Activated naive CD8-positive, alpha-beta T cell treated with anti-CD3 and anti-CD28 coated beads, Interleukin-2, amount 50 U/mL, for 16 hours (primary cell): ENCODE measurements at places on chromosomes 16 and 17.

- DNase-seq: no peak
These were observed 5.2 kb upstream of the NUBP1 start for GRCh38 chr16:10738231-10739077.

DNA sequence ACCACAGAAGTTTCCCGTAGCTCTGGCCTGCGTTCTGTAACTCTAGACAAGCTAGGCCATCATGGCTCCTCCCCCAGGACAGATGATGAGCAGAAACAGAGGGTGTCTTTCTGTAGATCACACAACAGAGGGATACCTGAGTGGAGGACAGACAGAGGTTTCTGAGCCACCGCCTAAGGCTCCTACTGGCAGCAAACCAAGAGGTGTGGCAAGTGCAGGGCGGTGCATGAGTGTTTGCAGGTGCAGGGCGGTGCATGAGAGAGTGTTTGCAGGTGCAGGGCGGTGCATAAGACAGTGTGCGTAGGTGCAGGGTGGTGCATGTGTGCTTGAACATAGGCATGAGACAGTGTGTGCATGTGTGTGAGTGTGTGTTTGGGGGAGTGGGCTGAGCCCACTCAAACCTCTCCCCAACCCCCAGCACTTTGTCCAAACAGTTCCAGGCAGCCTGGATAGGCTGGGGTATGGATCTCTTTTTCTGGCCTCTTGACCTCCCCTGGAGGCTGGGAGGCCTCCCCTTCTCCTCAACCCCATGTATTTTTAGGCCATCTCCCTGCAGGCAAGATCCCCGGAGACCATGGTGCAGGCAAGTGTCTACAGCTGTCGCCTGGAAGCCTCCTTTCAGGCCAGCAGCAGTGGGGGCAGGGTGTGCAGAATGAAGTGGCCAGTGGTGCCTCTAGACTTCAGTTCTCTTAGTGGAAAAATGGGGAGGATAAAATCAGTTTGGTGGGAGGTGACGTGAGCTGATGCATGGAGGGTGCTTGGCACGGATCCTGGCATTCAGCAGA lies 53.4 kb upstream of the CBX4 start:
- no peak for DNase-seq

- DNase-seq: no peak
These were observed 15.7 kb downstream of the CDRT4 start for GRCh38 chr17:15451680-15452079.

- DNase-seq: no peak
These were observed 7.3 kb downstream of the MYOCD start for GRCh38 chr17:12672947-12673346.

GRCh38 chr16:68999114-68999513 lies 106.3 kb upstream of the HAS3 start:
- no peak for DNase-seq

DNA sequence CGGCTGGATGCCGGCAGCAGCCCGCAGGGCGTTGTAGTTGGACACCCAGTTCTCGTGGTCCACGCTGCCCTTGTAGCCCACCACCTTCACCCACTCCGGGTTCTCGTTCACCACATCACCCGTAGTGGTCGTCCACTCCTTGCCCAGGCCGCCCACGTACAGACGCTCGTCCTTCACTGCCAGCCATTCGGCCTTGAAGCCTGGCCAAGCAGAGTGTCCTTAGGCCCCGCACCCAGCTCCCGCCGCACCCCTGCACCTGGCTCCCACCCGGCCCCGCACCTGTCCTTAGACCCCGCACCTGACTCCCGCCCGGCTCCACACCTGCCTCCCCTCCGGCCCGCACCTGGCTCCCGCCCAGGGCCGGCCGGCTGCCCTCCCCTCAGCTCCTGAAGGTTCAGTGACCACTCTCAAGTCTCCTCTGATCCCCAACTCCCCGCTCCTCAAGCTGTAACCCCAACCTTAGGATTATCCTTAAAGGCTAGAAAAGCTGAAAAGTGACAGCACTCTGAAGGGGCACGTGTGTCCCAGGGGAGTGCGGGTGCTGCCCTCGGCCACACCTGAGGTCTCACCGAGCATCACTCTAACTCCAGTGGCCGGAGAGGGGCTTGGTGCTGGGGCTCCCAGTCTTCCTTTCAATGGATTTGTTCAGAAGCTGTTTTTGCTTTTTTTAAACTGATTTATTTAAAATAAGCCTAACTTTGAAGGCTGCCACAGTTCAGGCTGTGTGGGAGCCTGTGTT lies 14.4 kb downstream of the CANT1 start:
- DNase-seq: no peak

DNA sequence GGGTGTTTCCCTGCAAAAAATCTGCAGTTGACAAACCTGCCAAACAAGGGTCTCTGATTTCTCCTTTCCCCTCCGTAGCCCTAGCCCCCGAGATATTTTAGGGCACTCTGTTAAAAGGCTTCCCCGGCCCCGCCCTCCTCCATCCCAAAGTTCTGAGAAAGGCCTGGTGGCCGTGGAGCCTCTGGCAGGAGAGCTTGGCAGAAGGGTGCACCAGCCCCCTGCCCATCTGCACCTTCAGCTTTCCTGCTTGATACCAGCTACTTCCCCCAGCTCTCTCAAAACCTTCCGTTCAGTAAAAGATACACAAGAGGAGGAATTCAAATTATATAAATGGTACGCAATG lies 711 bp upstream of the CANT1 start:
- DNase-seq: no peak

GRCh38 chr17:7260651-7261378 lies 1.5 kb downstream of the CLDN7 start:
- DNase-seq: no peak

DNA sequence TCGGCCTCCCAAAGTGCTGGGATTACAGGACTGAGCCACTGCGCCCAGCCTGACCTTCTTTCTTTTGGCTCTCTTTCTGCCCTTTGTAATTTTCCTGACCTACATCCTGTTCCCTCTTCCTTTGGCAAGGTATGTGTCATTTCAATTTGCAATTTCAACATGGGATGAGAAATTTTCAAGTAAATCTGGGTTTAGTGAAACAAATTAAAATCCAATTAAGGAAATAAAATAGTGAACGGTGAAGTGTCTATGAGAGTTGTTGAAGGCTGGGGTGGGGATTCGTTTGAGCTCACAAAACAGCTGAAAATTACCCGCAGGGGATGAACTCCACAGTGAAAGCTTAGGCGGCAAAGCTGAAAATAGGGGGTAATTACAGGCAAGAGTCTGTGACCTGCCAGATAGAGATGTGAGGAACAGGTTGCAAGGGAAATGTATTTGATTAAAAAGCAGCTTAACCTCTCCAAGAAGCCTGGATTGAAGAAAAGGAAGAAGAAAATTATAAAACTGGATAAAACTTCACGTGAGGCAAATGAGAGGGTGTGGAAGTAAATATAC lies 277.7 kb downstream of the UTP18 start:
- DNase-seq: no peak

DNA sequence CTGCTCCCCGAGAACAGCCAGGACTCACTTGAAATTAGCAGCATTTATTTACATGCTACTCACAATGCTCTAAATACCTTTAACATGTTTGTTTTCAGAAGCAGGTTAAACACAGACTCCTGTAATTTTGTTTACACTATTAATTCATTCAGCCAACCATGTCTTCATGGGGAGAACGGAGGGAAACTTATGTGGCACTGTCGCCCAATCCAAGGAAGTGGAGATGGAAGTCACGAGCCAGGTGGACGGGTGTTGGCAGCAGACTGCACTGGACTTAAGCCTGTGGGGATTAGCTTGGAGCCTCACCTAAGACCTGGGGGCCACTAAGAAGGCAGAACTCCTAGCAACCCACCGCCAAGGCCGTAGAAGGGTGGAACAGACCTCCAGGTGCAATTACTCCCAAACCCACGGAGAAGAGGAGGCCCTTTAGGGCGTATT lies 8.8 kb upstream of the GFAP start:
- no peak for DNase-seq

GRCh38 chr17:2932946-2933345 lies 130.5 kb downstream of the OR1D5 start:
- no peak for DNase-seq

GRCh38 chr16:12688951-12689850 lies 114.5 kb downstream of the CPPED1 start:
- no peak for DNase-seq

DNA sequence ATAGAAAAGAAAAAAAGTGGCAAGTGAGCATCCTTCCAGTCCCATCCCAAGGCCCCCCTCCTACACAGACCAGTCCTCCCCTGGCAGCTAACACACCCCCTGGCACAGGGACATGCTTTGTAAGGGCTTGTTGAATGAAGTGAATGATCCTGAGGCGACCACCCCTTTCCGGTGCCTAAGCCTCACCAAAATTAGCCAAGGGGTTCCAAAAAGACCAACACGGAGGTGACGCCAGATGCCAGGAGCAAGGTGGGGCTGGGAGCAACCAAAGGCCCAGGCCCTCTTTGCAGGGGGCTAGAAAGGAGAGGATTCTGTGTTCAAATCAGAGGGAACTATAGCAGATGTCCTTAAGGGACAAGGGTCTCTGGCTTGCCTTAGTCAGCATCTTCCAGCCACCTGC lies 5.5 kb downstream of the KRT35 start:
- DNase-seq: no peak

- DNase-seq: no peak
These were observed 432.6 kb downstream of the TOX3 start for GRCh38 chr16:52114379-52114778.

- DNase-seq: no peak
These were observed 317 bp downstream of the TEFM start for GRCh38 chr17:30905742-30906100.

- DNase-seq: no peak
These were observed 55.7 kb downstream of the NT5M start for GRCh38 chr17:17358866-17359265.

- DNase-seq: no peak
These were observed 23.9 kb downstream of the SLC39A11 start for GRCh38 chr17:73068322-73069153.

- DNase-seq: no peak
These were observed 361.0 kb downstream of the WWOX start for GRCh38 chr16:78460428-78460827.

DNA sequence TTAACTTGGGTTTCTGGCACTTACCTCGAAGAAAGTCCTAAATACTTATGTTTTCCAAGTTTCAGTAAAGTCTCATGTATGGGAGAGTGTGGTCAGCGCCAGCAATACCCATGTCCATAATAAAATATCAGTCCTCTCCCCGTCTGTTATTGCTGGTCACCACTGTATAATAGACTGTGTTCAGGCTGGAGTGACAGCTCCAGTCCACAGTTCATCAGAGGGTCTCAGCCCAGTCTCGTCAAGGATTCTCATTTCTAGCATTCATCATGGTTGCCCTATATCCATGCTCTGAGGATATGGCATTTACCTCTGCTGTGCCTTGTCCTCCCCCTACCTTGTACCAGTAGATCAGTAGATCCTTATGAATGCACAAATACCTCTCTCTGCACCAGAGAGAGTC lies 384.5 kb downstream of the NPIPA7 start:
- DNase-seq: no peak

GRCh38 chr17:4719684-4720221 lies 9.3 kb downstream of the ARRB2 start:
- DNase-seq: no peak

GRCh38 chr17:7403043-7403726 lies 712 bp downstream of the TMEM256 start:
- DNase-seq: no peak

DNA sequence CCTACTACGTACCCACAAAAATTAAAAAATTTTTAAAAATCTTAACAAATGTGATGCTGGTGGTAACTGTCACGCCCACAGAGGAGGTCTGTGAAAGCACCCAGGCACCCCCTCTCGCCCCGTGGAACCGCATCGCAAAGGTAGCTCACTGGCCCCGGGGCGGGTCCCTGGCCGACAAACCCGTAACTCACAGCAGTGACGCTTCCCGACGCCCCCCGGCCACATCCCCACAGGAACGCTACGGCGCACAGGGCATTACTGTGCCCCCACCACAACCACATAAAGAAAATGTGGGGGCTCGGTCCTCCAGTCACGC lies 366 bp downstream of the ANKS3 start:
- DNase-seq: no peak

- no peak for DNase-seq
These were observed 24.1 kb upstream of the KRT24 start for GRCh38 chr17:40727447-40728231.

- no peak for DNase-seq
These were observed 28.6 kb downstream of the EPN2 start for GRCh38 chr17:19265755-19266154.

DNA sequence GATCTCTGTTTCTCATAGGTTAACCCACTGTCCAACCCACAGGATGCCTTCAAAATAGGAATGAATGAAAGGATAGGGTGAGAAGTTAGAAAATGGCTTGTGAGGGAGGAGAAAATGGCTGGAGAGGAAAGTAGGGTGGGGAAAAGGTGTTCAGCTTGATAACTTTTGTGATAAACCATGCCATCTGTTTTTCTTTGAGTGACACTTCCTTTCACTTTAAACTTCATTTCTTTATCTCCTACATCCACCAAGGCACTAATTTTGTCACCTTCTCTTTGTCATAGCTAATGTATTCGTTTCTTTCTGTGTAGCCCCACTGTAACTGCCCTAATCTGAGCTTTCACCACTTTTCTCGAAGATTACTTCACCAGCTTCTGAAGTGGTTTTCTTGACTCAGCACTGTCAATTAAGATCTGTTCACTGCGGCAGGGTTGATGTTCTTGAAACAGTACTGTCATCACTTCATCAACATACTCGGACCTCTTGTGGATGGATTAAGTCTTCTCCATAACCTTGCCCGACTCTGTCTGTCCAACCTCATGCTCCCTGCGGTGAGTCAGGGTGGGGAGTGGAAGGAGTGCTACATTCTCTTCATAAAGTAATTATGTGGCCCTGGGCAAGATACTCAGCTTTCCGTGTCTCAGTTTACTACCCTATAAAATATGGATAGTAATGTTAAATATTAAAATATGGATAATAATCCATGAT lies 5.5 kb upstream of the KRT10 start:
- no peak for DNase-seq
